ENCODE measurements at places on chromosomes 2 and 18. TPM values are rescaled to one million over a fixed set of nuclear protein-coding genes. Genes with fewer than 3 reads are reported as not detected.

DNA sequence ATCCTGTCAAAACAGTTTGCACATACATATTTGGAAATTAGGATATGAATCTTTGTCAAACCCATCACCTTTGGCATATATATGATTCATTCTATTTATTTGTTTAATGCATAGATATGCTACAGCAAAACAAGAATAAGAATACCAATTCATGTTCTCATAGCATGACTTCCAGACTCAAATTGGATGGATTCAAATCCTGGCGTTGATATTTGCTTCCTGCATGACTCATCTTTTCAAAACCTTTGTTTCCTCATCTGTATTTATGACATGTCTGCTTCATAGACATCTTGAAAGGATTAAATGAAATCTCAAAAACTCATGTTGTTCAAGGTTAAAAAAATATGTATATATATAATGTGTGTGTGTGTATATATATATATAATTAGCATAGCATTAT is 261.3 kb downstream of the MBD5 start:
- no peaks in the 10 kb centered on the region for H3K27me3 ChIP-seq
- DNase-seq: no peak
- no peak overlapping the region for H3K27ac ChIP-seq
- no peaks in the 10 kb centered on the region for H3K4me1 ChIP-seq
- no peak overlapping the region for H3K4me3 ChIP-seq

DNA sequence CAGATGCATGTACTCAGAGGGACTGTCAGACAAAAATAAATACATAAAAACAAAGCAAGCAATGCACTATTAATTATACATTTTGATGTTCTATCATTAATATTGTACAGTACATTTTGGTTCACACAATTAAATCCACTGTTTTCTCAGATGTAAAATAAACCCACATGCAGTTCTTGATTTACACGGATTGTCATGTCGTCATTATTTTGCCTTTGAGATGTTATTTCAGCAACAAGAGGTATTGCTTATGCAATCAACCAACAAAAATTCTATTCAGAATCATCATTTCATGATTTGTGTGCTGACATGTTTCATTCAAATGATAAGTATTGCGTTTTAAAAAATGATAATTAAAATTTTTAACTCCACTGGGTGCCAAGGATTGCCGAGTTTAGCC is 79.2 kb downstream of the TSHZ1 start:
- peaks cover 27% of the 10 kb centered on the region for H3K36me3 ChIP-seq
- no peaks in the 10 kb centered on the region for H3K27me3 ChIP-seq
- no peak for DNase-seq
- no peaks in the 10 kb centered on the region for H3K4me1 ChIP-seq

- H3K36me3 ChIP-seq: no peaks in the 10 kb centered on the region
- H3K27ac ChIP-seq: no peak overlapping the region
- no peaks in the 10 kb centered on the region for H3K27me3 ChIP-seq
- no peaks in the 10 kb centered on the region for H3K4me1 ChIP-seq
- H3K4me3 ChIP-seq: no peak overlapping the region
- peak; percentile 80 for DNase-seq
These were observed 43.3 kb upstream of the TAF1B start for GRCh38 chr2:9799729-9800632.

DNA sequence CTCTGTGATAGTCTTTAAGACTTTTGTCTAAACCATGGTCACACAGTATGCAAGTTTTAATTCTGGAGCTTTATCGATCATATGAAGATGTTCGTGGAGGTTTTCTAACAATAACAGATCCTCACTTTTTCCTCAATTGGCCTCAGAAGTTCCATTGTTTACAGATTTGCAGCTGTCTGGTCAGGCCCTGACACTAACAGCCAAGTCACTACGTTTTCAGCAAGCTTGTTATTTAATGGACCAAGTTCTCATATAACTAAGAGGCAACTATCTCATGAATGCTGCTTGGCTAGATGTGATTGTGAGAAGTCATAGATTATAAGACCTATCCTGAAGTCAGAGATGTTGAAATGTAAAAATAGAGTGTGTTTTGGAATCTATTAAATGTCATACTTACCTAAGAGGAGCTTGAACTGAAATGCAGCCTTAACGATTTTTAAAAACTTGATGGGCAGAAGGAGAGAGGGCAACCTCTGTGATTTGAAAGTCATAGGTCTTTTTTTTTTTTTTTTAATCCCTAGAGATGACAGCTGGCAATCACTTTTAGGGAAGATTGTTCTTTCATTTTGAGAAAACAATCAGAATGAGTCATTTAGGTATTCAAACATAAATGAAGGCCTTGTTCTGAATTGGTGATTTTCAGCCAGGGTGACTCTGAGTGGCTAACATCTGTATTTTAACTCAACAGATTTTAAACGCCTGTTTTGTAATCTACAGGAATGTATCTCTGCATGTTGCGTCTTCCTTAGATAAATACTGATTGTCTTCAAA is 48.4 kb upstream of the NEMP2 start:
- DNase-seq: no peak
- no peak overlapping the region for H3K27ac ChIP-seq
- no peak overlapping the region for H3K4me3 ChIP-seq
- H3K4me1 ChIP-seq: peaks cover 4% of the 10 kb centered on the region
- no peaks in the 10 kb centered on the region for H3K36me3 ChIP-seq

DNA sequence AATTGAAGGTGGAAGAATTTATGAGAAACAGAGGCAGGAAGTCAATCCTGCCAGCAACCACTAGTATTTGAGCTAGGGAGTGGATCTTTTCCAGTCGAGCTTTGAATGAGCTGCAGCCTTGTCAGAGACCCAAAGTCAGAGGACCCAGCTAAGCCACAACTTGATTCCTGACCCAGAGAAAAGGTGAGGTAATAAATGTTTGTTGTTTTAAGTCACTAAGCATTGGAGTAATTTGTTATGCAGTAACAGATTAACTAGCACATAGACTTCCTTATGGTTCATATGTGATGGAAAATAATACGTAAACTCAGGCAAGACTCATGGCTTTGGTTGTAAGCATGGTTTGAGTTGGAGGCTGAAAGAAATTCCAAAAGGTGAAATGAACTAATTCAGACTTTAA is 21.6 kb downstream of the EFEMP1 start:
- H3K27me3 ChIP-seq: peaks cover 5% of the 10 kb centered on the region

The FHOD3 gene
- 84.6 TPM for total RNA-seq

The MFF gene
- total RNA-seq: 58.0 TPM

The ARHGAP28 gene
- 34.3 TPM for total RNA-seq
